ENCODE measurements at places on chromosomes 13 and 19.

DNA sequence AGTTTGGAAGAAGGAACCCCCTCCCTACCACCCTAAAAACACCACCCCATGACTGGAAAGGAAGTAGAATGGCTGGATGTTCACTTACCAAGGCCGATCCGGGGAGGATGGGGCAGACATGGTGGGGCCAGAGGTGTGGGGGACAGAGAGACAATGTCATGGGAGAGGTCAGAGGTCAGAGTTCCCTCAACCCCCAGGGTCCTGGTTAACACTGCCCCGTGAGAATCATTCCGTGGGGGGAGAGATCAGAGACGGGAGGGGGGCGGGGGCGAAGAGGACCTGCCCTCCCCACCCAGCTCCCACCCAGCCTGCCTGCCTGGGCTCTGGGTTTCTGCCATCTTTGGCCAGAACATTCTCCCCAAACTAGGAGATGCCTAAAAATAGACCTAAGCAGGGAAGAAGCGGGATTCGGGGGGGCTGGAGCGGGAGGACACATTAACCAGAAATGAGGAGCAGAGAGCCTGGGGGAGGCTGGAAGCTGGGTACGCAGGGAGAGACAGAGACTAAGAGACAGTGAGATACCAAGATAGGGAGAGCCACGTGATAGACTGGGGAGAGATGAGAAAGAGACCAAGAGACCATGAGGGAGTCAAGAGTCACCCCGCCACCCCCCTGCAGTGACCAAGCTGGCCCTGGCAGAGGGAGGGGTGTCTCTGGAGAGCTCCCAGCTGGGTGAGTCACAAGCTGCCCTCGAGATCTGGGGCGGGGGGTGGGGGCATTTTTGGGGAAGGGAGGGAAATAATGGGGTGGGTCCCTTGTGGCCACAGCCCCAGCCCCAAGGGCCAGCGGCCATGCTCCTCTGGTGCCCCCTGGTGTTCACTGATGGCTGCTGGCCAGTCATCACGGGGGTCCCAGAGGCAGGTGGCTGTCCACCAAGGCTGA lies 6.1 kb upstream of the KANK2 start:
- peak; percentile 64 for DNase-seq

DNA sequence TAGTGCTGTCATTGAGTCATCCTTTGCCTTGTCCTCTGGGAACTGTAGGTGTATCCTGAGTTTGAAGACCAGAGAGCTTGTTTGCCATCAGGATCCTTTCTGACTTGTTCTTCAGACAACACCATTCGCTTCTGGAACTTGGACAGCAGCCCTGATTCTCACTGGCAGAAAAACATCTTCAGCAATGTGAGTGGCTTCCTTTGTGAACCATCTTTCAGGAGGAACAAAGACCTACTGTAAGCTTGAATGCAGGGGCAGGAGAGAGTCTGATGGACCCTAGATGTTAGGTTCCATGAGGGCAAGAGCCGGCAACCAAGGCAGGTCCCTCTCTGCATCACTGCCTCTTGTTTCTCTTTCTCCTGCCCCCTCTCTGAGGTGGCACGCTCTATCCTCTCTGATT lies 26.7 kb downstream of the WDR62 start:
- DNase-seq = no peak

DNA sequence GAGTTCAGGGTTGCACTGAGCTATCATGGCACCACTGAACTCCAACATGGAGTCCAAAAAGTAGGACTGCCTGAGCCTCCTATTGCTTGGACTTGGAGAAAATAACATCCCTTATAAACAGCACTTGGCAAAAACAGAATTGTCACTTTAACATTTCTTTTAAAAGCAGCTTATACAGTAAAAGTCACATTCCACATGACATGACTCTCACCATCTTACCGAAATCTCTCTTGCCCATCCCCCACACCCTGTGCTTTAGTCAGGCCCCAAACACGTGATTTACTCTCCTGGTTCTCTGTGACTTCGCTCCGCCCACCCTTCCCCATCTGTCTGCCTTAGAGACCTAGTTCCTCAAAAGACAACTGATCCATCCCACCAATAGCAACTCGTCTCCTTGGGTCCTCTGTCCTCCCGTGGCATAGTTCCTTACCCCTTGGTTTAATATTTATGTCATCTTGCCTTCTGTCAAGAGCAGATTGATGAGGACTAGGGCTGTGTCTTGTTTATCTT lies 4.6 kb downstream of the SAFB start:
- no peak for DNase-seq

- DNase-seq = no peak
Observed at GRCh38 chr19:13823256-13823655, 28.0 kb downstream of the ZSWIM4 start.

- peak; percentile 95 for DNase-seq
Observed at GRCh38 chr19:17107546-17108452, 32.2 kb downstream of the MYO9B start.

- no peak for DNase-seq
Observed at GRCh38 chr19:29626386-29626785, 20.3 kb downstream of the POP4 start.

- DNase-seq = no peak
Observed at GRCh38 chr13:97356592-97356991, 77.4 kb upstream of the RAP2A start.

- DNase-seq = peak; percentile 97
Observed at GRCh38 chr19:49442771-49443365, 1.5 kb upstream of the SLC17A7 start.

DNA sequence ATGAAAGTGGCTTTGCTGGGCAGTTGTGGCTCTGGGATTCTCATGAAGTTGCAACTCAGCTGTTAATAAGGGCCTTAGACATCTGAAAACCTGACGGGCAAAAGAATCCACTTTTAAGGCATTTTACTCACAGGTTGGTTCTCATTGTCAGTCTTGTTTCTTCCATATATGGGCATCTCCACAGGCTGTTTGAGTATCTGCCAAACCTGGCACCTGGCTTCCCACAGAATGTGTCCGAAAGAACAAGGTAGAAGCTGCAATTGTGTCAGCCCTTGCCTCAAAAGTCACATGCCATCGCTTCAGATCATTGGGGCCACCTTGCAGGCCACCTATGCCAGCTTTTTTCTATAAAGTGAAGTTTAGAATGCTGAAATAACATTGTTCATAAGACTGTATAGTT lies 102.4 kb downstream of the KCTD12 start:
- DNase-seq = no peak

GRCh38 chr13:20754009-20754408 lies 19.8 kb downstream of the EEF1AKMT1 start:
- DNase-seq = no peak

DNA sequence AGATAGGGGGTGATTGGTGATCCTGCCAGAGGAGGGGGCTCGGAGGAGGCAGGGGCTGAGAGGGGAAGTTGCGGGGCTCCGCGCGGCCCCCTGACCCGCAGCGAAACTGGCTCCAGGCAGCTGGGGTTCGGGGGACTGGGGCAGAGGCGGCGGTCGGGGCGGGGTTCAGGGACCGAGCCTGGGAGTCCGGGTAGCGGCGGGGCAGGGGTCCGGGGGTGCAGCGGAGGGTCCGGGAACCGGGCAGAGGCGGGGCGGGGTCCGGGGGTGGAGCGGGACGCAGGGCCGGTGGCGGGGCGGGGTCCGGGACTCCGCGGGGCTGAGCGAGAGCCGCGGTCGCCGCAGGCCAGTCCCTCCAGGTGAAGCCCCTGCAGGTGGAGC lies 1.2 kb downstream of the MADCAM1 start:
- no peak for DNase-seq

DNA sequence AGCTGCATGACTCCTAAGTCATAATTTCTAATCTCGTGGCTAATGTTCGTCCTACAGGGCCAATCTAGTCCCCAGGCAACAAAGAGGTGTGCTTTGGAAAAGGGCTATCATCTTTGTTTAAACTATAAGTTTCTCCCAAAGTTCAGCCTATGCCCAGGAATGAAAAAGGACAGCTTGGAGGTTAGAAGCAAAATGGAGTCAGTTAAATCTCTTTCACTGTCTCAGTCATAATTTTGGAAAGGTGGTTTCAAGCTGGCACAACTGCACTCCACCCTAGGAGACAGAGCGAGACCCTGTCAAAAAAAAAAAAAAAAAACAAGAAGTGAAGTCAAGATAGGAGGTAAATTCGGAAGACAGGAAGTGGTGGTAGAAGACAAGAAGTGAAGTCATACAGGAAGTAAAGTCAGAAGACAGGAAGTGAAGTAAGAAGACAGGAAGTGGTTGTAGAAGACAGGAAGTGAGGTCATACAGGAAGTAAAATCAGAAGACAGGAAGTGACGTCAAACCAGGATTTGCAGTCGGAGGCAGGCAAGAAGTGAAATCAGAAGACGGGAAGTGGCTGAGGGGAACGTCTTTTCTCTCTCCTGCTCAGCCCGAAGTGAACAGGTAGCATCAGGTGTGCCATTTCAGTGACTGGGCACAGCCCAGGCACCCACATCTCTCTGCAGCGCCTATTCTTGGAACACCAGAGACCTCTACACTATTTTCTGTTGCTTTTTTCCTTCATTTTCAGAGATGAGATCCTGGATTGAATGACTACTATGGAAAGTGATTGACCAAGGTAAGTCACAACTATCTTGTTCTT lies 32.2 kb downstream of the GP6 start:
- peak; percentile 96 for DNase-seq

DNA sequence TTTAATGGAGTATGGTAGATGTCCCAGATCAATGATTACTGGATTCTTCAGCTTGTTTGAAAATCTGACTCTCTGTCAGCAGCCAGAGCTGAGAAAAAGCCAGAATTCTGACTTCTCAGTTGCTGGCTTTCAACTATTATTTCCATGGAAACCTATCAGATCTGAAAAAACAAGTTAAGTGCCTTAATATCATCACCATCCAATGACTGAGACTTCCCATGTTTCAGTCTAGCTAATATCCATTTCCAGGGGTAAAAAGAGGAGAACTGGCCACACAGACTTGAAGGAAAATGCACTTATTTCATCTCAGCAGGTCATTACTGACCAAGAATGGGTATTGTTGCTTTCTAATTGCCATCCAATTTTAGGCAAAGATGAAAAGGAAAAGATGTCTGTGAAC lies 75.2 kb downstream of the TNFSF11 start:
- DNase-seq = no peak

DNA sequence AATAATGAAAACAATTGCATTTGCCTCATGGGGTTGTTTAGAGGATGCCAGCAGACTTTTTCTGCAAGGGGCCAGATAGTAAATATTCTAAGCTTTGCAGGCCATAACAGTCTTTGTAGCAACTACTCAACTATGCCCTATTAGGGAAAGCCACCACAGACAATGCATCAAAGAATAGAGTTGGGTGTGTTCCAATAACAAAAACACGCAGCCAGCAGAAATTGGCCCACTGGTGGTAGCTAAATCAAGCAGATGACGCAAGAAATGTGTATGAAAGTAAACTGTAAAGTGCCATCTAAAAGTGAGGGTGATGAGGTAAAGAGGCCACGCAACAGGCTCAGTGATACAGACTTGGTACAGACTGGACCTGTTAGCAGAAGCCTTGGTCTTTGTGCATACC lies 75.2 kb upstream of the SIAH3 start:
- no peak for DNase-seq

DNA sequence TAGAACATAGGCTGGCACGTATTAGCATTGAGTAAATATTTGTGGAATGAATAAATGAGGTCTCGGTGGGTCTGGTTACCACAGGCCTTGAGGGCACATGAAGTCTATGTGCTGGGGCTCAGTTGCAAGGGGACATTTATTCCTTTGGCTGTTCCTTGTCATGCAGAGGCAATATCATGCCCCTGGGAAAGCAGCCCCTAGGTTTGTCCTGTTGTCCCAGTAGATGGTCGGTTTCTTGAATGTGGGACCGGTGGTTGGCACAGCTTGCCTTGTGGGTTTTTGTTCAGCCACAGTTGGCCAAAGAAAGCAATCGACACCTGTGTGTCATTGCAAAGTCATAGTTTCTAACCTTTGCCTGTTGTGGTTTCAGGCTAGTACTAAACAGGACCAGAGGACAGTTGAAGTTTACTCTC lies 24.7 kb upstream of the GPR183 start:
- no peak for DNase-seq

All from A549 (cell line).